ENCODE measurements at places on chromosomes 1 and 21.

DNA sequence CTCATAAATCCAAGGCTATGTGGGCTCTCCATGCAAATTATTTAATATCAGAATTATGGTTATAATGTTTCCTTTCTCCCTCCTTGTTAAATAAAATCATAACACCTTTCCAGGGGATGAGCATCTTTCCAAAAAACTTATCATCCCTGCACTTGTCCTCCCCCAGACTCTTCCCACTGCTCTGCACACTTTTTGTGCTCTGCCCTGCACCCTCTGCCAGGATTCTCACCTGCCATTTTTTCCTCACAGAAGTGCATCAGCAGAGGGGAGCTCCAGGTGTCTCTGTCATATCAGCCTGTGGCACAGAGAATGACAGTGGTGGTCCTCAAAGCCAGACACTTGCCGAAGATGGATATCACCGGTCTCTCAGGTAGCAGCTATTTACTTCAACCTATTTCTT, 20.9 kb downstream of the SYT11 start:
- DNase-seq = no peak

DNA sequence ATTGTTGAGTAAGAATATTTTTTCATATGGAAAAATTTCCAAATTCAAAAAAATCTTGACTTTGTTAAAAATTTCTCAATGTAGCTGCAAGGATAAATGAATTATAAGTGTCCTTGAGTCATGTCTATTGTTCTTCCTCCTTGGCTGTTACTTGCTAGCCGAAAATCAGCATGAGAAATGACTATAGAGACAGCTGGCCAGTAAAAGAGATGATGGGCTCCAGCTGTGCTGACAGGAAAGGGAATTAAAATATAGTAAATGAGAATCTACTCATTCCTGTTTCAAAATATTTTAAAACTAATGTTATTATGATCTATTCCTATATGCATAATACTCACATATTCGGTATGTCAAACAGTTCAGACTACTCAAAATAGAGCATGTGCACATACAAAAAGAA, 1292.6 kb downstream of the BRINP3 start:
- DNase-seq = no peak

GRCh38 chr1:46735708-46736324, 16.9 kb upstream of the EFCAB14 start:
- DNase-seq = no peak

GRCh38 chr1:38166461-38166860, 119.9 kb upstream of the POU3F1 start:
- no peak for DNase-seq

DNA sequence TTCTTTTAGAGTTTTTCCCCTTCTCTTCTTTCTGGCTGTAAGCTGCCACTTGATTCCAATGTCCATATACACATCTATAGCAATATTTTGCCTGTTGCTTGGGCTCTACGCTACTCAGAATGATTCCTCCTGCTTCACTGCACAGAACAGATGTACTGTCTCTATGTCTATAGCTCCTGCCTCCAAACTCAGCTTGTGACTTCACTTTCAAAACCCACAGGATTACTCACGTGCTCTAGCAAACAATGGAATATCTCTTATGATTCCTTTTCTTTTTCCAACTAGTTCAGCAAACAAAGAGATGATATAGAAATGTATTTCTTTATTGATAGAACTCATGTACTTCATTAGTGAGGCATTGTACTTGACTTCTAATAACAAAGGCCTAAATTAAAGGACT, 80.5 kb upstream of the SOX13 start:
- DNase-seq = no peak
